ENCODE measurements at places on chromosomes 1 and 21.

DNA sequence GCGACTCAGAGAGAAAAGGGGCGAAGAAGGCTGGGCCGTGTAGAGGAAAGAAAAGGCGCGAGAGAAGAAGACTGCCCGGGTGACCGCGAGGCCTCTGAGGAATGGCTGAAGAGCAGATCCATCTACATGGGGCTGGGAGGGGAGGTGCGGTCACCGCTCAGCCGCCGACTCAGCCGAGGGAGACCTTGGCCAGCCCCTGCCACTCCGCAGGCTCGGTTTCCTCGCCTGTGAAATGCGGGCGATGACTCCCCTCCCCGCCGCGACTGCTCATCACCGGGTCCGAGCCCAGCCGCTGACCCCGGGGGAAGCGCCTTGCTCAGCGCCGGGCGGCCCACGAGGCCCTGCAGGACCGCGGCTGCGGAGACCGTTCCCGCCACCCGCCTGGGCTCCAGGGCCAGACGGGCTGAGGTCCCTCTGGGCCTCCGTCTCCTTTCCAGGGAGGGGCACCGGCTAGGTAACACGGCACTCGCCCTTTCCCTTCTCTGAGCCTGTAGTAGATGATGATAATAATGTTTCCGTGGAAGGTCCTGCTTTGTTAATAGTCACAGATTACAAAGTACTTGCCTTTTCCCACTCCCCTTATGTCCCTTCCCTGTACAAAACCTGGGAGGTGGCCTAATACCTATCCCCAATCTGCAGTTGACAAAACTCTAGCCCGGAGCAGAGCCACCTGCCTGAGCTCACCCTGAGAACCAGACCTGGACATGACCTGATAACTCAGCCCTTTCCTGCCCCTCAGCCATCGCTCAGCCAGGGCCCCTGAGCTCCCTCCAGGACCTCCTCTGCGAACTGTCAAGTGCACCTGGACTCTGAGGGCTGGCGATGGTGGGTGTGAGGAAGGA lies 1.6 kb upstream of the BSND start:
- DNase-seq, result no peak

GRCh38 chr1:2110738-2111673 lies 60.8 kb downstream of the PRKCZ start:
- no peak for DNase-seq

DNA sequence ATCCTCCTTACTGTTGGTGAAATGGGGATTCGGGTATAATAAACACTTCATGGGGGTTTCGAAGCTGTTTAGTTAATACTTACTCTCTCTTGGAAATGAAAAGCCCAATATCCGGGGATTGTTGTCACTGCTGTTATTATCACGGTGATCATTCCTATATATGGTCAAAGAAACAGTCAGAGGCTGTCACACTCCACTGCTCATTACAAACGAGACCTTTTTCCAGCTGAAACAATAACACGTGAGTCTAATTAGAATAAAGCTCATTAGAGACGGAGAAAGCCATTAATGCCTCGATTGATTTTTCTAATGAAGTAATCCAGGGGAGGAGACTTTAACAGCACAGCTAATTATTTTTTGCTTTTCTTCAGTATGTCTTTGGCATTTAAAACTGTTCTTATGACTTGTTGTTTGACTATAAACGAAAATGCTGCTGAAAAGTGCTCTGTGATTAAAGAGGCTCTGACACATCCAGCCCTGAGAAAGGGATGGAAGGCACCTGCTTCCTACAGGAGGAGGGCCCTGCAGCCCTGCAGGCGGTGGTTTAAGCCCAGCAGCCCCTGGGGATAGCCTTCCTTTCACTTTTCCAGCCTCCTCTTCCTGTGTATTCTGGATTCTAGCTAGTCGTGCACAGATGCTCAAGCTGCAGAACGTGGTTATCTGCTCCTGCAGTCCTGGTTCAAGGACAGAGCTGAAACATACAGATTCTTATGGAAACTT lies 143.6 kb downstream of the EDEM3 start:
- no peak for DNase-seq

DNA sequence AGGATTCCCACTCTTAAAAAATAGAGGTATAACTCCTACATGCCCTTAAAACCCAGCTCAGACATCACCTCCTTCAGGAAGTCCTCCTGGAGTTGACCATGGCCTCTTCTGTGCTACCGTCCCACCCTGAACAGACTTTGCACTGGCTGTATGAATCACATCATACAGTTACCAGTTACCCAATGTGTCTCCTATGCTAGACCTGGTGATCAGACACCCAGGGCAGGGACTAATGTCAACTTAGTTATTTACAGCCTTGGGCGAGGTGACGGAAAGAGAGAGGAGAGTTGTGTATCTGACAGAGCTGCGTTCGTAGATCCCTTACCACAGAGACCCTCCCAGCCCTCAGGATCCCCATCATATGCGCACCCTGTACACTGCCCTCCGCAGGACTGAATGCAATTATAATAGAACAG lies 72.7 kb downstream of the SLC66A1 start:
- no peak for DNase-seq

GRCh38 chr1:179814546-179814838 lies 63.1 kb downstream of the TOR1AIP2 start:
- no peak for DNase-seq

- DNase-seq, result peak; percentile 64
Measured at GRCh38 chr1:86704972-86705664, 742 bp downstream of the SH3GLB1 start.

- DNase-seq, result no peak
Measured at GRCh38 chr21:30164796-30165195, 1.8 kb downstream of the CLDN17 start.

DNA sequence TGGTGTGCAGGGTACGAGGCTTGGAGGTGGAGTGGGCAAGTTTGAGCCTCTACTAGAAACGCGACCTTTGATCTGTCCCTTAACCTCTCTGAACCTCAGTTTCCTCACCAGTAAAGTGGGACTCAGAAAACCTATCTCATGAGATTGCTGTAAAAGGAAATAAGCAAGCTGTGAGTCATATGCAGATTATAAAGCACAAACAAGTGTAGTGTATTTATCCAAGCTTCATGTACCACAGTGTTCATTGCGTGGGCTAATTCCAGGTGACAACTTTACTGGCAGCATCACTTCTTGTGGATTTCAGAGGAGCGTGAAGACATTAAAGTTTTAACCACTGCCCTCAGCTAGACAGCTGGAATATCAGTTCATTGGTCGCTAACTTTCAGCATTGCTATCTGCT lies 44.4 kb downstream of the ZNF697 start:
- no peak for DNase-seq

DNA sequence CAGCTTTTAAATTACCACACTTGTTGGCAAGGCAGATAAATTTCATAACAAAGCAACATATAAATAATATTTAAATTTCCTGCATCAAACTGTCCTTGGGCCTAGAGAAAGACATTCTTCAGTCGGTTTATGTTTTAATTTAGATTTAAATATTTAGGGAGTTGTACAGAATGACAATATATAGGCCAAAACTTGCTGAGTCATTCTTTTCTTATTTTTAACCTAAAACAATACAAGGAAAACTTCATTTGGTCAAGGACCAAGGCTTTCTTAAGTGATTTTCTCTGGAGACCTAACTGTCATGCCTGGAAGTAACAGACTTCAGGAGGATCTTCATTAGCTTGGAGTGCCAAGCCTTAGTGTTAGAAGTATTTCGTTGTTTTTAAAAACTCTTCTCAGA lies 5.6 kb downstream of the MAP10 start:
- DNase-seq, result no peak

- no peak for DNase-seq
Measured at GRCh38 chr1:68188644-68189340, 43.5 kb downstream of the WLS start.

DNA sequence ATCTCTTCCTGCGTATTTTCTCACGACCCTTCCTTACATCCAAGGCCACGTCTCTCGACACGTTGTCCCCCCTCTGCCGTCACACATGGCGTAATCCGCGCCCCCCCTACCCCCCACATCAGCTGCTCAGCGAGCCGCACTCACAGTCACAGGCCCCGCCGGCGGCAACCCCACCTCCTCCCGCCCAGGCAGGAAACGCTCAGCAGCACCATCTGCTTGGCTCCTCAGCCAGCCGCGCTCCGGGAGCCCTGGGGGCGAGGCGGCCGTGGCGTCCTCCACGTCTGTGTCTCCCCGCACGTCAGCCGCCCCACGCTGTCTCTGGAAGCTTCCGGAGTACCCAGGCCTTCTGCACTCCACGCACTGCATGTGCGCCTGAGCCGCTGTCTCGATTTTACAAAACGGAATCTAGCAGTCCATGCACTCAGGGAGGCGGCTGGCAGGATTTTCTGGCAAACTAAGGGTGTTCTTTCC lies 64.6 kb downstream of the SIK1 start:
- peak; percentile 81 for DNase-seq

GRCh38 chr1:44170281-44170823 lies 28.9 kb upstream of the KLF18 start:
- no peak for DNase-seq

DNA sequence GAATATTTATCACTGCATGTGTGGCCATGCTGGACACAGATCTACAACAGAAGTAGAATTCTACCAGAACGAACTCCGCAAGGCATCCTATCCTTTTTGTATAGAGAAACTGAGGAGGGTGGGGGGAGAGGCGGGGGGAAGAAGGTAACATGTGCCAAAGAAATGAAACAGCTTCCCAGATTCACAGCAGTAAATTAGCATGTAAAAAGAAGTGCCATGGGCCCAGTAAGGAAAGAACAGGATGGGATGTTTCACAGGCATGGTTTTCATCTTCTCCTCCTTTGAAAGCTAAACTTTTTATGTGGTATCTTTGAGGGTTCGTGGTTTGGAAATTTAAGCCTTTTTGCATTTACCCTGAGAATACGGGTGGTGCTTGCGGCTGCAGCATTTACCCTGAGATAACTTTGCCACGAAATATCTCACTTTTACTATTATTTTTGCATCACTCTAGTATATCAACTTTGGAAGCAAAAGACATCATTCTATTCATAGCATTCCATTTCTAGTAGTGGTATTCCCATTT lies 168.9 kb downstream of the TPR start:
- no peak for DNase-seq

DNA sequence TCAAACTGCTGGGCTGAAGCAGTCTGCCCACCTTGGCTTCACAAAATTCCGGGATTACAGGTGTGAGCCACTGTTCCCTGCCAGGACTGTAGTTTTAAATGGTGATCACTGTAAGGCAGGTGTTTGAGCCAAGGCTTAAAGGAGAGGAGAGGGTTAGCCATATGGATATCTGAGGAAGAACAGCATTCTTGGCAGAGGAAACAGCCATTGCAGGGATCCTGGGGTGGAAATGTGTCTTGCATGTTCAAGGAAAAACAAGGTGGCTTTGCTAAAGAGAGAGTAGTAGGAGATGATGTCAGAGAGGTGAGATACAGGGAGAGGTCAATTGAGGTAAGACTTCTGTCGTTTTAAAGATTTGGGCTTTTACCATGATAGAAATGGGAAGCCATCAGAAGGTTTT lies 73.5 kb downstream of the ATF6 start:
- no peak for DNase-seq

All from CD4-positive, alpha-beta T cell treated with Interleukin-21 for 1 hour (primary cell).